Colonic mucosa (tissue), 4 donors: ENCODE measurements at places on chromosomes 7 and 10.

- DNase-seq = peak; percentile 51
Measured at GRCh38 chr10:17454161-17455014, at the start of gene ST8SIA6. Gene ST8SIA6 (minus strand): TSS chr10:17454595. CDS start chr10:17454255, 340 bp downstream.

DNA sequence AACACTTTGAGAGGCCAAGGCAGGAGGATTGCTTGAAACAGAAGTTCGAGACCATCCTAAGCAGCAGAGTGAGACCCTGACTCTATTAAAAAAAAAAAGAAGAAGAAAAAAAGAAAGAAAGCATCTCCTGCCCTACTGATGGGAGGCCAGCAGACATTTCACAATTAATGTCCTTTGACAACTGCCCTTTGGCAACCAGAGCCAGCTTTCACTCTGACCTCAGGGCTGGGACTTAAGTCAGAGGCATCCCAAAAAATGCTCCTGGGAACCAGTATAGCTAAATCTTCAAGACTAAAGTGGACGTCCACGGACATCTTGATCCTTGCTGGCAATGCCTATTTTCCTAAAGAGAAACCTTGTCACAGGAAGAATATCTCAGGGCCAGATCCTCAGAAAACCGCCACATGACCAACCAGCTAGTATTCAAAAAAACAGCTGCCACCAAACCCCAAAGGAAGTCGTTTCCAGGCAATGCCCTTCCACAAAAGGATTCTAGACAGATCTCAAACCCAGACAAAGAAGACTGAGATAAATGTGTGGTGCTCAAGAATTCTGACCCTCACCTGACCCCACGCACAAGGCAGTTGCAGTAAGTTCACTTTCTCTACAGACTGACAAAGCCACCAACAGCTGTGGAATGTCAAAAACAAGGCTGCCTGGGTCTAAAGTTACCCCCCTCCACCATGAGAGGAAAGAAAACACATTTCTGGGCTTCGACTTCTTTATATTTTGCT, 18.4 kb downstream of the GFRA1 start:
- no peak for DNase-seq

GRCh38 chr10:28094121-28094520, 95.2 kb upstream of the ODAD2 start:
- no peak for DNase-seq

- DNase-seq = peak; percentile 22
Measured at GRCh38 chr10:22022257-22023032, 18.9 kb upstream of the DNAJC1 start.

GRCh38 chr7:42315103-42315502, 78.1 kb upstream of the GLI3 start:
- DNase-seq = no peak

DNA sequence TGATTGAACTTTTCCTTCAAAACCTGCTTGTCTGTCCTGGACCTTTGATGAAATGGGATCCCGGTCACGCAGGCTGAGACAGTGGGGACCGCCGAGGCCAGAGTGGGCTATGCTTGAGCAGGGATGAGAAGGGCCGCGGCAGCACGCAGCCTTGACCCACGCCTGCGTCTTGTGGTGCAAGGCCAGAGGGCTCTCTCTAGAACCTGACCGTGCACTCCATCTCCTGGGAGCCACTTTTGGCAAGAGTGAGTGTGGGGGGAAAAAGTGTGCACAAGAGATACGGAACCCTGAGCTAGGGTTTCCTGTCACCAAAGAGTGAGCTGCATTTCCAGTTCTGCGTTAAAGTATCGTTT, 42.4 kb downstream of the WIPI2 start:
- no peak for DNase-seq

GRCh38 chr10:74681917-74682627, 144.3 kb upstream of the KAT6B start:
- no peak for DNase-seq

- no peak for DNase-seq
Measured at GRCh38 chr7:44114586-44115310, 8.6 kb downstream of the POLD2 start.

DNA sequence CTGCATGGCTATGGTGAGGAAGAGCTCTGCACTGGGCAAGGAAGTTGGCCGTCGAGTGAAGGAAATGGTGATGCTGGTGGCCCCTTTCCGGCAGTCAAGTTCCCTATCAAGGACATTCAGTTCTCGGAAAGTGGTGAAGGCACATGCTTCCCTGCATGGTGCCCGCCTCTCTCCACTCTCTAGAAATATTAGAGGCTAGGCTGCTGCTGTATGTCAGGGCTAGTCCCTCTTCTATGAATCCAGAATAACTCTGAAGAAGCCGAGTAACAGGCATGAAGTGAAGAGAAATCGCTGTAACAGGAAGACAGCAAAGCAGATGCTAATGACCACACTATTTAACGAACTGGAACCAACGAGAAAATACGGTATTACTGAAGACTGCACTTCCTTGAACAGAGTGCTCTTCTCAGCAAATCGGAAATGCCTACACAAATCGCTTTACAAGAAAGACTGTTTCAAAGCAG, 5.4 kb downstream of the IDI1 start:
- peak; percentile 28 for DNase-seq

DNA sequence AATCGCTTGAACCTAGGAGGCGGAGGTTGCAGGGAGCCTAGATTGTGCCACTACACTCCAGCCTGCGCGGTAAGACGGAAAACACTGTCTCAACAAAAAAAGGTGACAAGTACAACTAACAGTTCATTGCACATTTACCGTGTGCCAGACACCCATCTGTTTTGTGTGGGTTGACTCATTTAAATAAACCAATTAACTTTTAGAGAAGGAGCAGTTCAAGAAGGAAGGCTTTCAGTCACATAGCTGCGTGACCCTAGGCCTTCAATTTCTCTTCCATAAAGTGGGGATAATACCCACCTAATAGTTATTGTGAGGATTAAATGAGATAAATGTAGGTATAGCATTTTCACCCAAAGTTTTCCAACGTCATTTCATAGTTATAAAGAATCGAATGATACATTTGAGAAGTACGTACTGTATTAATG, 52.3 kb upstream of the KDM7A start:
- DNase-seq = no peak

DNA sequence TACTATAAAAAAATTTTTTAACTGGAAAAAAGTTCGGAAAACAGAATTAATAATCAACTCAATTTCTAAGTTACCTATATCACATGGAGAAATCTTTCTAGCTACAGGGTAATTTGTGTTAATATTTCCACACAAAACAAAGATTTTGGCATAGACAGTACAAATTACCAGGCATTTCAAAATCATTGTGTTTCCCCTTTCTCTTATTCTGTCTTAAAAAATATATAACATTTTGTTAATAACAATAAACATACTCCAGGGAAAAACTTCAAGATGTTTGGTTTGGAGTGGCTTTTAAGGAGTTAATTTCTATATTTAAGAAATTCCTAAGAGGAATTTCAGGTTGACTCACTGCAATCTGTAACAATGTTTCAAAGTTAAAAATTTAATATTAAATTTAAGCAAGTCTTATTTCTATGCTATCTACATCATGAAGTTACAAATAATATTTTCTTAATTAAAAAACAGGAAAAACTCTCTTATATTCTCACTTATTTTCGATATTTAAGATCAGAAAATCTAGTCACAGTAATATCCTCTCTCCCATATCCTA, 132.6 kb downstream of the NRBF2 start:
- DNase-seq = no peak

GRCh38 chr7:474605-475424, 44.8 kb downstream of the PDGFA start:
- DNase-seq = no peak

GRCh38 chr7:111145472-111145871, 54.5 kb downstream of the LRRN3 start:
- no peak for DNase-seq

DNA sequence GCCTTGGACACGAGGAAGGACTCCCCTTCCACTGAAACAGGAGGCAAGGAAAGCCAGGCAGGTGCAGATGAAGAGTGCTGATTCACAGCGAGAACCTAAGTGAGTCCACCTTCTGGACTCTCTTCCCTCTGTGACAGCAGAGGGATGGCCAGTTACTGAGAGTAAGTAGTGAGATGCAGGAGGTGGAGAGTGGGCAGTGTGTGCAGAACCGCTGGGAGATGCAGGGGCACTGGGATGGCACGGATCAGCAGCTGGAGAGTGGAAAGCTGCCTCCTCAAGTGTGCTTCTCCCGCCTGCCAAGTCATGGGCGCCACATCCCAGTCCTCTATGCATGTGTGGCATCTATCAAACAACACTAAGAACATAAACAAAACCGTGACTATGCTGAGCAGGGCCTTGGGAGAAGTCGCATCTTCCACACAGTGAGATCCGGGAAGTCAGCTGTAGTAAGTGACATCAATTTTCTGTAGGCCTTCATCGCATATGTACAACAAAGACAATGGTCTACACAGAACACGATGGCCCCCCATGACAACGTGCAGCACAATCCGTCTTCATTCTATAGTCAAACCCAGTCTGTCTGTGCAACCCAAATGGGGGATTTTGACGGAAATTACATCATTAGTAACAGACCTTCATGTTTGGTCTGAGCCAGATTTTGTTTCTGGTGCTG, 217.4 kb upstream of the KLF14 start:
- no peak for DNase-seq

GRCh38 chr10:107616031-107616430, 451.5 kb upstream of the SORCS1 start:
- no peak for DNase-seq

DNA sequence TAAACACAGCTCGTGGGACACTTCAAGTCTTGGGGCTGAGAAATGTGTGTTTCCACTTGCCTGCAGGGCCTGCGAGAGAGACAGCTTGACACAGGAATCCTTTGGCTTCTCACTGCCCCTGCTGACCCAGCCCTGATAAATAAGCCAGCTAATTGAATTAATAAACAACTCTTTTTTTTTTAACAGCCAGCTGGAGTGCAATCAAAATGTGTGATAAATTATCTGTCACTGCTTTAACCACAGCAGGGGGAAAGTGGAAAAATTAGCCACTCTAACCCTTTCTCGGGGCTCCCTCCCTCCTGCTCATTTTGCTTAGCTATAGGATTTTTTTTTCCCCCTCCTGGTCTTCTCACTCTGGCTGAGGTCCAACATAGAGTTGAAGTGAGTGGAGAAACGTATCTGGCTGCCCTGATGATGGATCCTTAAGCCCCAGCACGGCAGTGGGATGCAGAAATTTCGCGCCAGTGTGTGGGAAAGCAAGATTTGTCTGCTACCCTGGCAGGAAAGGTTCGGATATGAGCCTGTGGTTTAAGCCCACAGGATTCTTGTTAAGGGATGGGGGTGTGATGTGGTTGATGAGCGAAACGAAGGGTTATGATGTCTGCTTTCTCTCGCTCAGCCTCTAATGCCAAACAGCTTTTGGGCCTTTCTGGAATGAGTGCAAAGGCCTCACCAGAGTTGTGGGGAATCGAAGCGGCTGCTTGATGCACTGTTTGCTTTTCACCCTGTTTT, 173.8 kb downstream of the TRIL start:
- DNase-seq = no peak

GRCh38 chr7:92682330-92682729, 92.1 kb upstream of the FAM133B start:
- DNase-seq = no peak

- no peak for DNase-seq
Measured at GRCh38 chr7:113446391-113446790, 328.0 kb upstream of the SMIM30 start.

DNA sequence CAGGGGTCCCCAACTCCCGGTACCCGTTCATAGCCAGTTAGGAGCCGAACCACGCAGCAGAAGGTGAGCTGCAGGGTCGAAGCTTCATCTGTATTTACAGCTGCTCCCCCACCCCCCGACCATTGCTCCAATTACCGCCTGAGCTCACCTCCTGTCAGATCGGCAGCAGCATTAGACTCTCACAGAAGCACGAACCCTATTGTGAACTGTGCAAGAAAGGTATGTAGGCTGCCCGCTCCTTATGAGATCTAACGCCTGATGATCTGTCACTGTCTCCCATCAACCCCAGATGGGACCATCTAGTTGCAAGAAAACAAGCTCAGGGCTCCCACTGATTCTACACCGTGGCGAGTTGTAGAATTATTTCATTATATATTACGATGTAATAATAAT, 14.6 kb upstream of the AZGP1 start:
- no peak for DNase-seq

DNA sequence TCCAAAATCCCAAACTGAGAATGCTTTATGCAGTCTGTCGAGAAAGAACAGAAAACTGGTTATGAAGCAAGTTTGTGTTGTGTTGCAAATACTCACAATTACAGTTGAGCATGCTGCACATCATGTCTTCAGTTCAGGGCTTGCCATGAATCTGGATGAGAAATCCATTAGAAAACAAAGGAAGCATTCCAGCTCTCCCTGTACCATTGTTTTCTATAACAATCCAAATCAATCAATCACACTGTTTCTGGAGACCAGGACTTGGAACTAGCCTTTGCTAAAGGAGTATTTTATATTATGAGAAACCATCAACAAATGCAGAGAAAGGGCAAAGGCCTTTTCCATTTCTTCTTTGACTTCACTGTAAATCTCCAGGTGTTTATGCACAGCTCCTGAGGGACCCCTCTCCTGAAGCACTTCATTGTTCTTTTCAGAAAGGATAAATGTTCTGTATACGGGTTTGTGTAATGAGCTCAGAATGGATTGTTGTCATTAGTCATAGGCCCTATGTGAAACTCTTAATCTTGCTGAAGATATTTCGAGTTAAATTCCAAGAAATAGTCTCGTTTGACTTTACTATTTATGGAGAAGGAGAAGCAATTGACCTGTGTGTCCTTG, 364.7 kb upstream of the POM121L12 start:
- DNase-seq = no peak

GRCh38 chr7:86978808-86979506, 80.5 kb downstream of the ELAPOR2 start:
- DNase-seq = no peak

DNA sequence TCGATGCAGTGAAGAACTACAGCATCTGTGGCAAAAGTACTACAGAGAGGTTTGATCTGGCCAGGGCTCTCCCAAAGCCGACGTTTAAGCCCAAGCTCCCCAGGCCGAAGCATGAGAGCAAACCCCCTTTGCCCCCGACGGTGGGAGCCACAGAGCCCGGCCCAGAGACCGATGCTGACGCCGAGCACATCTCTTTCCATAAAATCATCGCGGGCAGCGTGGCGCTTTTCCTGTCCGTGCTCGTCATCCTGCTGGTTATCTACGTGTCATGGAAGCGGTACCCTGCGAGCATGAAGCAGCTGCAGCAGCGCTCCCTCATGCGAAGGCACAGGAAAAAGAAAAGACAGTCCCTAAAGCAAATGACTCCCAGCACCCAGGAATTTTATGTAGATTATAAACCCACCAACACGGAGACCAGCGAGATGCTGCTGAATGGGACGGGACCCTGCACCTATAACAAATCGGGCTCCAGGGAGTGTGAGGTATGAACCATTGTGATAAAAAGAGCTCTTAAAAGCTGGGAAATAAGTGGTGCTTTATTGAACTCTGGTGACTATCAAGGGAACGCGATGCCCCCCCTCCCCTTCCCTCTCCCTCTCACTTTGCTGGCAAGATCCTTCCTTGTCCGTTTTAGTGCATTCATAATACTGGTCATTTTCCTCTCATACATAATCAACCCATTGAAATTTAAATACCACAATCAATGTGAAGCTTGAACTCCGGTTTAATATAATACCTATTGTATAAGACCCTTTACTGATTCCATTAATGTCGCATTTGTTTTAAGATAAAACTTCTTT, 2.3 kb downstream of the LRRTM3 start:
- no peak for DNase-seq
